Activated CD4-positive, alpha-beta memory T cell treated with anti-CD3 and anti-CD28 coated beads, Interleukin-2, amount 10 ng/mL, durations not matched to agents 7 days and 5 days (primary cell): ENCODE measurements at places on chromosomes 13 and 19. TPM values are rescaled to one million over a fixed set of nuclear protein-coding genes. Genes with fewer than 3 reads are reported as not detected.

Gene ICAM4
- total RNA-seq, result 1.5 TPM

DNA sequence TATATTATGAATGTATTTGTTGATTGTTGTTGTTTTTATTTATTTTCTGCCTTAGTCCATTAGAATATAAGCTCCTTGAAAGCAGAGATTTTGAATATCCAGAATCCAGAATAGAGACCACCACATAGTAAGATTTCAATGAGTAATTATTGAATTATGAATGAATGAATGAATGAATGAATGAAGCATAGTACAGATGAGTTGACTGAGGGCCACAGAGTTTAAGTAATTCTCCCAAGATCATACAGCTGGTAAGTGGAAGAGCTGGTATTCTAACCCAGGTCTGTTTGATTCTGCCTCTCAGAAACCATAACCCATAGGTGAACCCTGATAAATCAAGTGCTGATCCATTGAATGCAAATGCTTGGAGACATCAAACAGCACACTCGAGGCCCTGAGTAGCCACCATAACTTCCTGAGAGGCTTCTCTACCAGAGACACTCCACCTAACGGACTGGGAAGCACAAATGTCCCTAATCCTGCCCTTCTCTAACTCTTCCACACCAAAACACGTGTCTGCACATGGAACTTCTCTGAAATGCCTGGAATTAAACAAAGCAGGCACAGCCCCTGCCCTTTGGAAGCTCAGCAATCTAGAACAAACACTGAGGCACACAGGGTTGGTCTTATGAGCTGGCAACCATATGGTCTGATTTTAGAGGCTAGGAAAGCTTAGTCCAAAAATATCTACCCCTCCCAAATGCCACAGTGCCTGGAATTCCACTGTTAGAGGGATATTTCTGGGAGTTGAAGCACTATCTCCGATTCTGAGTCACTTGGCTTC, 190.1 kb downstream of the FOXO1 start:
- DNase-seq, result no peak

Gene ZNF99
- not detected for total RNA-seq

- DNase-seq, result no peak
Observed at GRCh38 chr13:108987517-108987916, 358.1 kb downstream of the MYO16 start.

- DNase-seq, result no peak
Observed at GRCh38 chr19:44607049-44607448, 6.3 kb upstream of the IGSF23 start.

- no peak for DNase-seq
Observed at GRCh38 chr13:40599124-40599523, 67.3 kb downstream of the FOXO1 start.

Gene TSHZ3
- 4.2 TPM for total RNA-seq

DNA sequence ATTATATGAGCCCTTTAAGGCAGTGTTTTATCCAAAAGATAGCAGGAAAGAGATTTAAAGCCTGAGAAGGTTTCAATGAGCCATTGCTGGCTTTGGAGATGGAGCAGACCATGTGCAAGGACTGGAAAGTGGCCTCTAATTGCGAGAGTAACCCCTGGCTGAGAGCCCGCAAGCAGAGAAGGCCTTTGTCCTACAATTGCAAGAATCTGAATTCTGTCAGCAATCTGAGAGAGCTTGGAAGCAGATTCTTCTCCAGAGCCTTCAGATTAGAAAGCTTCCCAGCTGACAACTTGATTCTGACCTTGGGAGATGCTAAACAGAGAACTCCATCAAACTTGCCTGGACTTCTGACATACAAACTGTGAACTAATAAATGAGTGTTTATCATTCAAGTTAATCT, 528.7 kb upstream of the KLF12 start:
- DNase-seq, result no peak

Gene SELENOV
- total RNA-seq, result not detected

Gene FBXO27
- not detected for total RNA-seq

- no peak for DNase-seq
Observed at GRCh38 chr13:42176294-42176693, 95.7 kb upstream of the AKAP11 start.

DNA sequence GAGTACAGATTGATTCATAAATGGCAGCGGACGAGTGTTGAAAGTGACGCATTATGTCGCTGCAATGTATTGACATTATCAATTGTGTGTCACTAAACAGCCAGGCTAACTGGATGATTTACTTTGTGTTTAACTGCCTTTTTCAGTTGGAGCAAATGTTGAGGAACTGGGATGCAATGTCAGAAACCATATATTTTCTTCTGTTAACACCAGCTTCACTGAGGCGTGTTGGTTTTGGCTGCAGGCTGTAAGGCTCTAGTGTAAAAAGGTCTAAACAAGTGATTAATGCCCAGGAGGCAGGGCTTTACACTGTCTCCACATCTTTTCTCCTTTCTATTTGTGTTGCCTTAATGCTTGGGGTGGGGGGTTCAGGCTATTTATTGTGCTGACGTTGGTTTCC, 80.1 kb downstream of the GGACT start:
- DNase-seq, result no peak

DNA sequence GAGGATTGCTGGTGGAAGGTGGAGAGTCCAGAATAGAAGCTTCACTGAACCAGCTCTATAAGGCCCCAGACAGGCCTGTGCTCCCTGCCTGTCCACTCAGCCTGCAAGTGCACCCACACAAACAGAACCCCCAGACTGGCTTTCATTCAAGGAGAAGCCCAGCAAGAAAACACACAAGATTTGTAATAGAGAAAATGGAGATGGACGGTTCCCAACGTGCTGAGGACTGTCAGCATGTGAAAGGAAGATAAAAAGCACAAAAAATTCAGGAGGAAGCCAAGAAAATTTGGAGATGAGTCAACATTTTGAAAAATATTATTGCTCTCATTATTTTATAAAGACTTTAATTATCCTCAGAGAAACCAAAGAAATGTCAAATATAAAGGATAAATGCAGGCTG, 218.2 kb upstream of the SLC10A2 start:
- no peak for DNase-seq

DNA sequence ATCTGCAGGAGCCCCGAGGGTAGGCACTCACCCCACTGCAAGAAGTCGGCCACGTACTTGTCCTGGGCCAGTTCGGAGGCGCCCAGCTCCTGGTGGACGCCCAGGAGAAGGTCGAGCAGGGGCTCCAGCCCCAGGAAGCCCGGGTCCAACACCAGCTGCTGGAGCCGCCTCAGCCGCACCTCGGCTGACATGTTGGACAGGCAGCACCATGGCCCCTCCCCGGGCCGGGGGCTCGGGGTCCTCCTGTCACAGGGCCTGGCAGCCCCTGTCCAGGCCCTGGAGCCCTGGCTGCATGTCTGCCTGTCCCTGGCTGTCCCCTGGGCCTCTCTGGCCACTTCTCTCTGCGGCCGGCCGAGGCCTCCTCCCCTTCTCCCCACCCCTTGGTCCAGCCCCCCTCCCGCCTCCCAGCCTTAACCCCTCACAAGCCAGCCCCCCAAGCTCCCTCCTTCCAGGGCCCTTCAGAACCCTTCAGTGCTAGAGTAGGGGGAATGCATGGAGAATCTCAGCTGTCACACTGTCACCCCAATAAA, at the start of gene DMPK:
DMPK (minus strand) TSS at position 329 of the 530 bp plus-strand sequence; CDS start at position 191, 138 bp downstream.
- DNase-seq, result no peak

DNA sequence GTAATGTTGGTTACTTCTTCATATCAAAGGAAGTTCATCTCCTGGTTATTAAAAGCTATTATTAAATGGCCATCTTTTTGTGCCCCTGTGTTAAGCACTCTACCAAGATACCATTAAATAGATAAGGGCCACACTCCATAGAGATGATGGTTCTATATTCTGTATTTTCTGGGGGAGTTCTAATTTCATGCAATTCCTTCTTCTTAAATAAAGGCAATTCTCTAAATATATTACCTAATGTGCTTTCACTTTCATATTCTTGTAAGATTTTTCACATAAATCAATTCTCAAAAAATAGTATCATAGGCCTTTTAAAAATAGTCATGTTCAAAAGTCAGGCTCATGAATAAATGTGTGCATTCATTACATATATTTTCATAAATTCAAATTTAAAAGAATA, 47.0 kb upstream of the USPL1 start:
- DNase-seq, result no peak

DNA sequence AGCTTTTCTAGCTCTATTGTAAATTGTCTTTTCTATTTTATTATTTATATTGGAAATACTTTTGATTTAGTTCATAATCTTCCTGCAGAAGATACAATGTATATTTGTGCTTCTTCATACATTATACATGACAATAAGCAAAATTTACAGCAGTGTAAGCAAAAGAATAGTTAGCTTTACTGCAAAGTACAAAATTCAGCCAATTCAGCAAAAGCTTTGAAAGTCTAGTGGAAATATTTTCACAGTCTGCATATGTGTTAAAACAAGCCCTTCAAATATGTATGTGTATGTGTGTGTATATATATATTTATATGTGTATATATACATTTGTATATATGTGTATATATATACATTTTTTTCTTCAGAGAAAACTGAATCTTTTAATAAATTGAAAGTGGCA, 879.1 kb downstream of the SLITRK1 start:
- DNase-seq, result no peak

Gene FCHO1
- total RNA-seq, result 76.7 TPM

Gene STAP2
- 8.6 TPM for total RNA-seq

Gene KLK2
- 0.35 TPM for total RNA-seq

GRCh38 chr19:48558018-48558684, 6.2 kb downstream of the SULT2B1 start:
- DNase-seq, result no peak

DNA sequence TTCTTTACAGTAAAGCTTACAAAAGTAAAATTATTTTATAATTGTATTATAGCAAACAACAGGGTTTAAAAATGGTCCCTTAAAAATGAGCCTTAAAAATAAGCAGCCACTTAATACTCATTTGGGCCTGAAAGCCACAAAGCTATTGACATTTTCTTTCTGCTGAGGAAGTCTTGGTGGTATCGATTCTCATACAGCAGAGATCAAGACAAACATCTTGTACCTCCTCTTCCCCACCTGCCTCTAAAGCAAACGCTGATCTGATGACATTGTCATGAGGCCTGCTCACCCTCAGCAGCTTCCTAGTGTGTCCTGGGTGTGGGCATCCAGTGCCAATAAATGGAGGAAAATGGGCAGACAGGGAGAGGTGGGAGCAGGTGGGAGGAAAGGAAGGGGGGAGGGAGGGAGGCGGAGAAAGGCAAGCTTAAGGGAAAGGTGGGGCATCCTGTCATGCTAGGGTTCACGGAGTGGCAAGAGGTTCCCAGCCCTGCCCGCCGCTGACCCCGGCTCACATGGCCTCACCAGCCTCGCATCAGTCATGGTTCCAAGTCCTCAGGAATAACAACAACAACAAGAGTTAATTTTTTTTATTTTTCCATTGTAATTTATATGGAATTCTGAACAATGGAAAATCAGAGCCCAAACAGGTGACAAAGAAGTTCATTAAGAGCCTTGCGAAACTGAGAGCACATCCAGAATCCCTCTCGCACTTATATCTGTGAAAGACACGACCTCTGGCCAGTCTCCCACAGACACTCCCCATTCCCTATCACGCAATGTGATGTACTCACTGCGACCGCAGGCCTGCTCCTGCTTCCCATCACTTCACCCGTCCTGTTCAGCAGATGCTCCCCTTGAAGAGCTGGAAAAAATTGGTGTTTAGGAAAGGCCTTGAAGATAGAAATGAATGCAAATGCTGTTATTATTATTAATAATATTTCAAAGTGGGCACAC, 15.1 kb upstream of the ATP11A start:
- DNase-seq, result no peak

DNA sequence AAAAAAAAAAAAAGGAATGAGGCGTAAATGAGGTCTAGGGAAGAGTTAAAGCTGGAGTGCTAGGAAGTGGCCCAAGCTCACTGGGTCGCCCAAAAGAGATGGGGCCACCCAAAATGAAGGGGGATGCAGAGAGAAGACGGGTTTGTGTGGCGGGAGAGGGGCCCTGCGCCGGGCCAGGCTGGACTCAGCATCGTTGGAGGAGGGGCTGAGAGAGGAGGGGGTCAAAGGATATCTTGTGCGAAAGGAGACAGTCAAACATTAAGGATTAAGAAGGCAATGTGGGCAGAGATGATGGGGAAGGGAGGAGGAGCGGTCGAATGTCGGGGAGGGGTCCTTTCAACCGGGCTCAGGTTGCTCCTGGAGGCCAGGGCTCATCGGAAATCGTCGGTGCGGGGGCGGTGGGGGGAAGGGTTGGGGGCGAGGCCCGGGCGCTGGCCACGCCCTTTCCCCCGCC, 825 bp upstream of the CARM1 start:
- no peak for DNase-seq

Gene S1PR5
- 0.68 TPM for total RNA-seq

Gene TMEM221
- not detected for total RNA-seq

Gene KANK3
- total RNA-seq, result 8.7 TPM

- no peak for DNase-seq
Observed at GRCh38 chr19:35592226-35592625, 6.3 kb downstream of the PMIS2 start.

GRCh38 chr13:107025991-107026390, 458.1 kb upstream of the ARGLU1 start:
- no peak for DNase-seq
